Bone marrow (tissue), 2 donors: ENCODE measurements at places on chromosomes 13 and 19.

GRCh38 chr19:21921691-21922180 lies 85.8 kb upstream of the ZNF43 start:
- DNase-seq: no peak

GRCh38 chr13:79806821-79807220 lies 325.9 kb downstream of the NDFIP2 start:
- no peak for DNase-seq

DNA sequence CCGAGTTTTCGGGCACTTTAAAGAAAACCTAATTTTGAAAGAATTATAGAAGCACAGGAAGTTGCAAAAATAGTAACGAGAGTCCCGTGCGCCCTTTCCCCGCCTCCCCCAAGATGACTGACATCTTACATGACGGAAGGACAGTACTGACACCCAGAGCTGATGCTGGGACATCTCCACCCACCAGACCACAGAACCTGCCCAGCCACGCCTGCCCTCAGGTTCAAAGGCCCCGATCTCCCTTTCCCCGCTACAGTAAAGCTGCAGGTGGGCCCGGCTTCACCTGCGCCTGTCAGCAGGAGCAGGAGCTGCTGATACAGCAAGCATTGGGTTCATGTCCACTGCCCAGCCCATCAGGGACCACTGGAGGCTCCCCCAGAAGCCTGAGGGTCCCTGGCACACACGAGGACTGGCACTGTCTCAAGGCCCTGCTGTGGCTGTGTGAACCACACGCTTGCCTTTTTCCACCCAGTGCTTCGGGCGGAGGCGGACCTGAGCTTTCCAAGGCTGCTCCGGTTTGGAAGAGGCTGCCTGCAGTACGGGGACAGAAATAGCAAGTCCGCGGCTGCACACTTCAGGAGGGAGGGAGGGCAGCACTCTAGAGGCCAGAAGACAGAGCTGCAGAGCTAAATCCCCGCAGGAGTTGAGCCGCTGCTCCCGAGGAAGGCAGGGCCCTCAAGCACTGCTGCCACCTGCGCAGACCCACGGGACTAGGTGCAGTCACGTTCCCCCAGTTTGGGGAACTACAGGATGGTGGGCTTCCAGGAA lies 8.7 kb downstream of the MAP2K2 start:
- DNase-seq: no peak

DNA sequence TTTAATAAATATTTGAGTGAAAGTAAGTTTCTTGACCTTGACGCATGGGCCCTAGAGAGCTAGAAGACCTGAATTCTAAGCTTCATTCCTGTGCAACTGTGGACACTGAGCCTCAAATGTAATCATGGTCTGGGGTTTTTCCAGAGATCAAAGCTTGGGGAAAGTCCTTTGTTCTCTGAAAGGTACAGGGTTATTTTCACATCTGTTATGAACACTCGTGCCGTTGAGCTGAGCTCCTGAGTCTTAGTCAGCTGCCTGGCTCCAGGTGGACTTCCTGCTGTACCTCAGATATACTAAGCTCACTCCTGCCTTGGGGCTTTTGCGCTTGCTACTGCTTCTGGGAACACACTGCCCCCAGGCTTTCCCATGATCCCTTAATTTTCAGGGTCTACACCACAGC lies 7.5 kb upstream of the ZBTB32 start:
- no peak for DNase-seq

GRCh38 chr19:49559928-49560327 lies 20.4 kb downstream of the NOSIP start:
- DNase-seq: no peak

GRCh38 chr19:39237200-39238184 lies 7.3 kb downstream of the IFNL3 start:
- no peak for DNase-seq

DNA sequence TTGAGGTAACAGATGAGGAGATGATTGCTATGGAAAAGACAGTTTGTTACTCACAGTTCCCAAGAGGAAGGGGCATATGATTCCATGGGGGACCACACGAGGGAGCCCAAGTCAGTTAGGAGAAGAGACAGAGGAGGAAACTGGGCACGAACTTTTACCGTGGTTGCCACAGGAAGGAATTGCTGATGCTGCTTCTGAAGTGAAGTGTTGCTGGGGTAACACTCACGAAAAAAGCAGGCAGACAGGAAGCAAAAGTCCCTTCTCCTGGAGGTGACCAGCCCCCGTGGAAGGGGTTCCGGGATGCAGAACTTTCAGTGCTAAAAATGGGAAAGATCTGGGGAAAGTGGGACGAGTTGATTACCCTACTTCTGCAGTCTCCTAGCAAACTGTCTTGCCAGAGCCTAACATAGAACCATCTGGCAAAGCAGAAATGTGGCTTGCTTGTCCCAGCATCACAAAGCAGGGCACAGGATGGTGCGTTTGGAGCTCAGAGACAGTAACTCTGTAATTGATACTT lies 35.4 kb upstream of the MAP3K10 start:
- DNase-seq: no peak

DNA sequence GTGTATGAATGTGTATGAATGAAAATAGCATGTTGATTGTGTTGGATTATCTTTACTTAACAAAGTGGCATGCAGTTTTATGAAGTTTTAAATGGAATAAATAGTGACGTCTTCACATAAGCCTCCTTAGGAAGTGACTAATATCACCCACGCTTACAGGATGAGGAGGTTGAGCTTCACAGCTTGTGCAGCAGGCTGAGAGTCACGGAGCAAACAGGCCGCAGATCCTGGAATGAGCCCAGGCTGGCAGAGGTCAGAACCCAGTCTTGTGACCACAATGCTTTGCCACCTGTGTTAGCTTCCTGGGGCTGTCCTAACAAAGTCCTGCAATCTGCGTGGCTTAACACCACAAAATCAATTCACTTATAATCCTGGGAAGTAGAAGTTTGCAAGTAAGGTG lies 20.8 kb downstream of the LAIR2 start:
- DNase-seq: no peak

- no peak for DNase-seq
Measured at GRCh38 chr13:71625694-71626093, 241.3 kb downstream of the DACH1 start.

DNA sequence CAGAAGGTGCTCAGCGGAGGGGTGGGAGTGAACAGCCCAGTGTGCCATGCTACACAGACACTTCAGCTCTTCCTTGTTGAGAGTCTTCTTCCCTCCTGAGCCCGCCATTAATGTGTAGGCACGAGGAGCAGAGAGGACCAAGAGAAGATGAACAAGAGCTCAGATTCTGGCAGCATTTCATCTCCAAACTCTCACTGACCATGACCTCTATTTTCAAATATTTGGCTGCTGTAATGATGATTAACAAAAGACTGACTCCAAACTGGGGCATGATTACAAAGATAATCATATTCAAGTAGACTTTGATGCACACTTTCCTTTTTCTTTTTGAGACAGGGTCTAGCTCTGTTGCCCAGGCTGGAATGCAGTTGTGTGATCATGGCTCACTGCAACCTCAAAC lies 236.5 kb downstream of the DCLK1 start:
- no peak for DNase-seq

GRCh38 chr13:108086678-108087077 lies 128.7 kb downstream of the LIG4 start:
- no peak for DNase-seq

GRCh38 chr19:2816641-2817040 lies 3.0 kb upstream of the ZNF554 start:
- DNase-seq: no peak

GRCh38 chr13:98483601-98484288 lies 93.2 kb downstream of the STK24 start:
- no peak for DNase-seq

GRCh38 chr19:6271721-6272410 lies 7.9 kb downstream of the MLLT1 start:
- no peak for DNase-seq

GRCh38 chr19:3375221-3376090 lies 9.1 kb downstream of the NFIC start:
- no peak for DNase-seq

DNA sequence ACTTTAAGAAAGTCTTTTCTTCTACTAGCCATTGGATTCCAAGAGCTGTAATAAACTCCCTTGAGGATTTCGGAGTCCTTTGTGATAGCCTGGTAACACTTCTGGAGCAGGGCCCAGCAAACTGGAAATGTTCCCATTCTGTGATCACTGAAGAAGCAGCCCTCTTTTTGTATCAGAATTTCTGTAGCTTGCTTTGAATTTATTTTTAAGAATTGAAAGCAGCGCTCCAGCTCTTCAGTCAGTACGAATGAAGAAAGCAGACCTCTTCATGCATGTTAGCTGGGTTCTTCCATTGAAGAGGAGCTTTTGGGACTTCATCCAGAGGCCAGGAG lies 141.5 kb downstream of the AKAP11 start:
- DNase-seq: no peak

GRCh38 chr19:1967087-1967608 lies 26.2 kb downstream of the CSNK1G2 start:
- no peak for DNase-seq

DNA sequence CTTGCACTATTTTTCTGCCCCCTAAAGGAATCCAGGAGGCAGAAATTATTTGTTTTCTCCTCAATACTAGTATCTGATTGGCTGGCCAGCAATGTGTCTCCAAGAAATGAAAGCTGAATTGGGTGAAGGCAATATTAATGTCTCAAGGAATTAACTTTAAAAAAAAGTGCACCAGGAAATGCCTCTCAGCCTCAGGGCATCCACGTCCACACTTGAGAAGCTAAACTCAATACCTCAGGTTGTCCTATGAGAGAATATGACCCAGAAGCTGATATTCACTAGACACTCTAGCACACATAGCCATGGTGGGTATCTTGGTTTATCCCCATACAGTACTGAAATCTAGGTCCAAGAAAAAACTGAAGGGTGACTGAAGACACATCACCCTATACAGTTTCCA lies 2.1 kb downstream of the ZNF91 start:
- DNase-seq: no peak

DNA sequence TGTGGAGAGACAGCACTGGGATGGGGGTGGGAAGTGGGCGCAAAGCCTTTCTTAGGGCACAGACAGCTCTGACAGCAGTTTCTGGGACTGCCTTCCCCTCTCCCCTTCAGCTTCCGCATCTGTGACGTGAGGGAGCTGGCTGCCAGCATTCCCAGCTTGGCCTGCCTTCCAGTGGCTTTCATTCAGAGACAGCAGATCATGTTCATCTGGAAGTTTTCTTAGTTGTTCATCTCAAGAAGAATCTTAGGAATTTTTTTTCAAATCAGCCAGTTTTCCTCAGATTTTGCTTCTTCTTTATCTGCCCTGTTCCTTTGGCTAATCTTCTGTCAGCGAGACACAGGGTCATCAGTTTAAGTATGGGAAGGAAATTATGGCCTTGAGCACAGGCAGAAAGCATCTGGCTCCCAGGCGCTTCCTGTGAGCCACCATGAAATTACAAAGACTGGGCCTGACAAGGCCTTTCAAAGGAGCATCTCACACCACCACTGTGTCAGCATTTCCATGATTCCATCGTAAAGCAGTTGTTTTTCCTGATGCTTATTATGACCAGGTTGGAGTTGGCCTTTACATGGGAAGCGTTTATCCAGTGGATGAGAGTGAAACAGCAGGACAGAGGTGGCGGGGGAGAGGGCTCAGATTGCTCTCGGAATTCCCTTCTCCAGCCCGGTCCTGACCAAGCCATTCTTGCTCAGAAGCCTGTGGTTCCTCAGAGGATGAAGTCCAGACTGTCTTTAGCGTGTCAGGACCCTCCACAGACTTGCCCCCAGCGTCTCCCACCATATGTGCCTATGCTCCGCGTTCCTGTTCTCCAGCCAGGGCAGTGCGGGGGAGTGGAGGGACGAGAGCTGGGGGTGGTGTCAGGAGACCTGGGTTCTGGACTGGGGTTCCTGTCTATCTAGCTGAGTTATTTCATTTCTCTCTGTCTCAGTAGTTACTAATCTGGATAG lies 43.6 kb downstream of the ARHGAP35 start:
- no peak for DNase-seq

- no peak for DNase-seq
Measured at GRCh38 chr13:46797501-46798237, 708 bp upstream of the ESD start.

GRCh38 chr13:80149736-80150135 lies 191.2 kb downstream of the SPRY2 start:
- no peak for DNase-seq

- no peak for DNase-seq
Measured at GRCh38 chr13:101382086-101382485, 34.2 kb downstream of the NALCN start.

DNA sequence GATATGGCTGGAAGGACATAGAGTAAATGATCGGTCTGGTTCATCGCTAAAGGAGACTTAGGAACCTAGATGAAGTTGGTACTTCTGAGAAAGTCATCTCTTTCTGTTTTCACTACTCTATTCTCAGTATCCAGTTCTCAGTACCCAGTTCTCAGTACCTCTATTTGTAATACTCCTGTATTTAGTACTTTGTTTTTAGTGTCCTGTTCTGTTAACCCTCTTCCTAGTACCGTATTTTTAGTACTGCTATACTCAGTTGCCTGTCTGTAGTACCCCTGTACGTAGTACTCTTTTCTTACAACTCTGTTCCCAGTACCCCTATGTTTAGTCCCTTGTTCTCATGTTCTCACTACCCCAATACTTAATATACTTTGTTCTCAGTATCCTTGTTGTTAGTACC lies 1.2 kb downstream of the RFXAP start:
- no peak for DNase-seq

DNA sequence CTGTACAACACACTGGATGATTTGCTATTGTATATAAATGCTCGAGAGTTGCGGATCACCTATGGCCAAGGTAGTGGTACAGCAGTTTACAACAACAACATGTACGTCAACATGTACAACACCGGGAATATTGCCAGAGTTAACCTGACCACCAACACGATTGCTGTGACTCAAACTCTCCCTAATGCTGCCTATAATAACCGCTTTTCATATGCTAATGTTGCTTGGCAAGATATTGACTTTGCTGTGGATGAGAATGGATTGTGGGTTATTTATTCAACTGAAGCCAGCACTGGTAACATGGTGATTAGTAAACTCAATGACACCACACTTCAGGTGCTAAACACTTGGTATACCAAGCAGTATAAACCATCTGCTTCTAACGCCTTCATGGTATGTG lies 21.5 kb downstream of the OLFM4 start:
- no peak for DNase-seq

DNA sequence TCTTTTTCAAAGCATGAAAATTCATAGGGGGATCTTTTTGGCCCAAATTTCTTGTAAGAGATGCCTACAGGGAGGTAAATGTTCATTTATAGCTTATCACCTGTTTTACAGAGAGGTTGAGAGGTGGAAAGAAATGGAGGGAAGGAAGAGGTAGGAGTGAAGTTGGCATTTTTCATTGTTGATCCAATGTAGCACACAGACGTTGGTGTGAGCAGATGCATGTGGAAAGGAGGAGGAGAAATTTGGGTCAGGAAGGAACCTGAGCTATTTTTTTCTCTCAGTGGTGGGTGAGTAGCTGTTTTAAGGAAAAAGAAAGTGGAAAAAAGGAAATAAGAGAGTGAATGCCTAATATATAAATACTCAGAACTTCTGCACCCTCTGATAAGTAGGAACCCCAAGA lies 9.9 kb upstream of the SMIM17 start:
- DNase-seq: no peak

- no peak for DNase-seq
Measured at GRCh38 chr13:75581874-75582640, 32.5 kb downstream of the UCHL3 start.
